ENCODE measurements at places on chromosomes 7 and 10.

GRCh38 chr7:101271021-101271420 is 26.1 kb upstream of the FIS1 start:
- DNase-seq: no peak

GRCh38 chr7:154858836-154859537 is 143.9 kb downstream of the PAXIP1 start:
- no peak for DNase-seq

DNA sequence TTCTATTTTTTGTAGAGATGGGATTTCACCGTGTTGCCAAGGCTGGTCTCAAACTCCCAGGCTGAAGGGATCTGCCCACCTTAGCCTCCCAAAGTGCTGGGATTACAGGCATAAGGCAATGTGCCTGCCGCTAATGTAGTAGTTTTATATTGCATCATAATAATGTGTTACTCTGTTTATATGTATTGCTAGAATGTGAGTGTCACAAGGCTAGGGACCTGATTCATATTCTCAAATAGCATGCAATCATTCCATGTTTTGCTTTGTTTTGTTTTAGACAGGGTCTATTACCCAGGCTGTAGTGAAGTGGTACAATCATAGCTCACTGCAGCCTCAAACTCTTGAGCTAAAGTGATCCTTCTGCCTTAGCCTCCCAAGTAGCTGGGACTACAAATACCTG is 13.5 kb downstream of the CCL26 start:
- DNase-seq: no peak

DNA sequence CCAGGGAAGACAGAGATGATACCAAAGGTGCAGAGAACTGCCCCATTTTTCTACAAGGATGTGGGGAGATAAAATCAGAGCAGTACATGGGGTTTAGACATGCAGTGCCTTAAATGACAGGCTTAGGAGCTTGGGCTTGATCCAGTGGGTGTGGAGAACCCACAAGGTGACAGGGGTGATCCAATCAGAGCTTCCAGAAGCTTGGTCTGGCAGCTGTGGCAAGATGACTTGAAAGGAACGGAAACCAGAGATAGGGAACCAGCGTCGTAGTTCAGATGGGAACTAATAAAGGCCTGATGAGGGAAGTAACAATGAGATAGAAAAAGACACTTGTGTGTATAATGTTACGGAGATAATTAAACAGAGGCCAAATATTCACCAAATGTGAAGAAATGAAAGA is 80.7 kb downstream of the SLC37A3 start:
- no peak for DNase-seq

GRCh38 chr7:475951-476441 is 43.6 kb downstream of the PDGFA start:
- no peak for DNase-seq

- no peak for DNase-seq
These were observed 228.6 kb downstream of the MAD1L1 start for GRCh38 chr7:2003931-2004812.

GRCh38 chr10:71882813-71883659 is 32.0 kb upstream of the PSAP start:
- DNase-seq: no peak

- DNase-seq: no peak
These were observed 119.0 kb upstream of the PTPRZ1 start for GRCh38 chr7:121753944-121754343.

GRCh38 chr10:9301148-9301547 is 1246.7 kb downstream of the GATA3 start:
- no peak for DNase-seq

DNA sequence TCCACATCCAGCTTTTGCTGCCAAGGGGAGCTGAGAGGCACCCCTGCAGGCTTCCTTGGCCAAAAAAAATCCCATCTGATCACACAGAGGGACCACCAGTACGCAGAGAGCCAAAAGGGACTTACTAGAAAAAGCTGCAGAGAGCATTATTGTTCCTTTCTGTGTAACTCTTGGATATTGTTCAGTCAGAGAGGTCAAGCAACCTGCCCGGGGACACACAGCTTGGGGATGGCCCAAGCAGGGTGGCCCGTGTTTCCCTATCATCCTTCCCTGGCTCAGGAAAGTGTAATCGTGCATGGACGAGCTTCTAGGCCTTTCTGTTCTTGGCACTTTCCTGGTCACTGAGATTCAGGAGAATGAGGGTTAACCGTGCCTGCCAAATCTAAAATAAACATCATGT is 84.1 kb upstream of the SH2B2 start:
- no peak for DNase-seq

DNA sequence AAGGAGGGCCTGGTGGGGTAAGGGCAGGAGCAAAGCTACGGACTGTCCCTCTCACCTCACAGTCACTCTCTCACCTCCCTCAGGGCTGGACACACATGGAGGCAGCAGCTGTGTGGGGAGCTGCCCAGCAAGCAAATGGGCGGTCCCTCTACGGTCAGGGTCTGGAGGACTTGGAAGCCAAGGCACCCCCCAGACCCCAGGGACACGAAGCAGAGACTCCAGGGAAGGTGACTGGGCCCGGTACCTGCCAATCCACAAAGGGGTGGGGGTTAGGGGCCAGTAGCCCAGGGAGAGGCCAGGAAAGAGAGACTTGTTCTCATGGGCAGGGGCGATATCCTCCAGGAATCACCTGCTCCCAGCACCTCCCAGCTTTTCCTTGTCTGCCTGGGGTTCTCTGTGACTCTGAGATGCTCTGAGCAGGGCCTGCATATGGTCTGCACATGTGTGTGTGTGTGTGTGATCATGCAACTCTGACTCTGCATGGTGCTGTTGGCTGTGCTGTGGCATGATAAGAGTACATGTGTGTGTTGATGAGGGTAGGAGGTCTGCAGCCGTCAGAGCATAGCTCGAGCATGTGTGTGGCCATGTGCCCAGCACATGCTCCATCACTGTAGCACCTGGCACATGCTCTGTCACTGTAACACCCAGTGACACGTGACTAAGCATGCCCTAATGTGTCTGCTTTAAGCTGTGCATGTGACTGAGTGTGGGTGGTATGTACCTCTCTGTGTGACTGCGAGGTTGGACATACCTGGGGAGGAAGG is 4.6 kb upstream of the LDB3 start:
- DNase-seq: no peak

GRCh38 chr7:7913504-7913903 is 55.1 kb upstream of the GLCCI1 start:
- DNase-seq: no peak
